ENCODE measurements at places on chromosomes 12 and 14.
A peak's percentile ranks its signal among the peaks of the same experiment; 100 is the strongest.

DNA sequence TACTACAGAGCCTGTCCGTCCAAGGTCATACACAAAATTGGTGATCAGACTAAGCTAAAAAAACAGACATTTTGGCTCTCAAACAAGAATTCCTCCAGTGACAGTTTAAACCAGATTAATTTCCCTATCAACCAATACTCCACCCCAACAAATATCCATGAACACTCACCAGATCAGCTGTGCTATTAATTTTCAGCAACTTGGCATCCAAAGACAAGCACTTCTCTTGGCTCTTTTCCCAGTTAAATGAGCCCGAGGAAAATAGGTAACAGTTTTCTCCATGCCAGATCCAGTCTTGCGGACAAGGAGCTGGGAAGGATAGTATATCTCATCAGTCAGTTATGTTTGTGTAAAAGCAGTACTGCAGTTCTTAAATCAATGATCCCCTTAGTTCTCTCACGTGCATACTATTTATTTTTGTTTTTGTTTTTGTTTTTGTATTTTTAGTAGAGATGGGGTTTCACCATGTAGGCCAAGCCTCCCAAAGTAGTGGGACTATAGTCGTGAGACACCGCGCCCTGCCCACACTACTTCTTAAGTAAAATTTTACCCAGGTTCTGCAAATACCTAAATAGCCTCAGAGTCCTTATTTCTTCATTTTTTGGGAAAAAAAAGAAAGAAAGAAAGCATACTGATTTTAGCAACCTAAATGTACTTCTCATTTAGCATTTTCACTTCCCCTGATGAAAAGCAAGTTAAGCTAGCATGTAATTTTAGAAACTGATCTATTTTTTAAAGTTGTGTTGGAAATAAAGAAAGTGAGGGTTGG, 11.1 kb downstream of the OLR1 start:
- DNase-seq, result peak; percentile 25

DNA sequence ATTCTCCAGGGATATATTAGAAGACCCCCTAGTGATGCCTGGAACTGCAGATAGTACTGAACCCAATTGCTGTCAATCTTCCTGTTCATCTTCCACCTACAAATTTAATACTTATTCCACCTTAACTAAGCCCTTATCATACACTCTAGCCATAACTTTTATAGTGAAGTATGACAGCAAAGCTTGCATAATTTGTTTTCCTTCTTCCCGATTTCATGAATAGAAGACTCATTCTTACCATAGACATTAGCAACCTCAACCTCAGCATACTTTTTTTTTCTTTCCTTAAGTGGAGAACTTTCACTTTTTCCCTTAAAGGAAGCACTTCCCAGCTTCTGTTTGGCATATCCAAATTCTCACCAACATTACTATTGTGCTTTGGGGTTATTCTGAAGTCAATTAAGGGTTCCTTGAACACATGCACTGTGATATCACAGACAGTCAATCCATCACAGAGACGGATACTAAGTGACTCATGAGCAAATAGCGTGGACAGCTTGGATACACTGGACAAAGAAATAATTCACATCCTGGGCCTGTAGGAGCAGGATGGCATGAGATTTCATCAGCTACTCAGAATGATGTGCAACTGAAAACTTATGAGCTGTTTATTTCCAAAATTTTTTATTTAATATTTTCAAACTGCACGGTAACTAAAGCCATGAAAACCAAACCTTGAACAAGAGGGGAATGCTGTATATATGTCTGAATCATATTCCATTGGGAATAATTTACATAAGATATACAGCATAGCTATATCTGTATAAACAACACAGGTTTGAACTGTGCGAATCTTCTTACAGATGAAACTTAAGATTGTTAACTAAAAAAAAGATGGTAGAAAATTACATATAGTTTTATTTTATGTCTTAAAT, 63.9 kb downstream of the SYT1 start:
- DNase-seq, result peak; percentile 93

- peak; percentile 92 for DNase-seq
Measured at GRCh38 chr12:58425481-58426392, 484.4 kb downstream of the ATP23 start.

- no peak for DNase-seq
Measured at GRCh38 chr12:29395356-29395755, 14.4 kb upstream of the ERGIC2 start.

DNA sequence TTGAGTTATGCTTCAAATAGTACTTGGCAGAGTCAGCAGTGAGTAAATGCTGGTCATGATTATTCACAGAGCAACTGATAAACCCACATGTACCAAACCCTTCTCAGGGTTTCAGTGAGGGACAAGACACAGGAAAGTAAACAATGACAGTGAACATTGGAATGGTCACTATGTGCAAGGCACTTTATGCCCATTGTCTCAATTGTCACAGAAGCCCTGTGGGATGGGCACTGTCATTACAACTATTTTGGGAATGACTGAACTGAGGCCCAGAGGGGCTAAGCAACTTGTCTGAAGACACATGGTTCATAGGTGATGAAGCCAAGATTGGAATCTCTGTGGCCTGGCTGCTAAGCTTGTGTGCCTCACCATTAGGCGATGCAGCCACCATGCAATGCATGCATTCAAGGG, 238.5 kb downstream of the RBM19 start:
- DNase-seq, result peak; percentile 8

DNA sequence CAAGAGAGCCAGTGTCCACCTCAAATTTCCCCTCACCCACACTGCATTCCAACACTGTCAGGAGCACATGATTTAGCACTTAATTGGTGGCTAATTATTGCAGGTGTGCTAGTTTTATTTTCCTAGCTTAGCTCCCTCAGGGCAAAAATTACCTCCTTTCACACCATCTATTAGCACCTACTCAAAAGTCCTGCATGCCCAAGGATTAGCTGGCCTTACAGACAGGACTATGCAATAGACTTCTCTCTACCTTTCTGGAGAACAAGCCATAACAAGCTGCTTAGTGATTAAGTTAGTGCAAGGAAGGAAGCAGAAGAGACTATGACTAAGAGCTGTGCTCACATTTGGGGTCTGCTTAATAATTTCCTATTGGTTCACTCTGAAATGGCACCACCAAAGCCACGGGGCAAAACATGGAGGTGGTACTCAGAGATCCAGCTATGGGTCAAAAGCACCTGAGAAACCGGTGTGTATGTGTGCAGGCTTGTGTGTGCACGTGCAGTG, 69.5 kb downstream of the STON2 start:
- no peak for DNase-seq

- DNase-seq, result no peak
Measured at GRCh38 chr12:22733756-22734155, 108.8 kb downstream of the ETNK1 start.

DNA sequence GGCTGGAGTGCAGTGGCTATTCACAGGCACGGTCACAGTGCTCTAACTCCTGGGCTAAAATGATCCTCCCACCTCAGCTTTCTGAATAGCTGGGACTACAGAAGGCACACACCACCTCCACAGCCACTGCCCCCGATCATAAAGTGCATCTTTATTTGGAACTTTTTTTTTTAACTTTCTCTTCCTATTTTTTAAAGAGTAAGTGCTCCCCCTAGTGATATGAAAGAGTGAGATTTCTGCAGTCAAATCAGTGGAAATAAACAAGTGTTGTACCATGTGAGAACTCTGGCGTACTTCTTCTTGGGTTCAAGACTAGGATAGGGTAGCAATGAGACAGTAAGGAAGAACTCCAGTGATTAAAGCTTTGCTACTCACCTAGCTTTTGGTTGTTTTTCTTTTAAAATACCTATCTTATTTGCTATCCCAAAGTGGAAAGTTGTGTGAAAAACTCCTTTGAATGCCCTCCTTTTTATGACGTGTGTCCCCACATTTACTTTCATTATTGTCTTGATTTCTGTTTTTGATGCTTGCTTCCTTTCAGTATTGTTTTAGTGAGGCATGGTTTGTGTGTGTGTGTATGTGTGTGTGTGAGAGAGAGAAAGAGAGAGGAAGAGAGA, 6.6 kb downstream of the PPP4R4 start:
- DNase-seq, result peak; percentile 45

DNA sequence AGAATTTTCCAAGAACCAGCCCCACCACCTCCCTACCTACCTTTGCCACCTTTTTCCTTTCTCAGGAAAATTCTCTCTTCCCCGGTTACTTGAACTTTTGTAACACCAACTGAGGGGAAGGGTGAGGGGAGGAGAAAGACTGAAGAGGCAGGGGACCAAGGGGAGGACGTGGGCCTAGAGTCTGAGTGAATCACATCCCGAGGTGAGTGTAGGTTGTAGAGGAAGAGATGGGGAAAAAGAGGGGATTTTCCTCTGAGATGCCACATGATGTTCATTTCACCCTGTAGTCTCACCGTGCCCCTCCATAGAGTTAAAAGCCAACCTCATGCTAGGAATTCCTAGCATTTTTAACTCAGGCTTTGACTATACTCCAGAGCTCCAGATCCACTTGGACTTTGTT, 311.8 kb downstream of the RPAP3 start:
- peak; percentile 28 for DNase-seq

- DNase-seq, result peak; percentile 53
Measured at GRCh38 chr14:89429199-89430181, 12.5 kb upstream of the FOXN3 start.

DNA sequence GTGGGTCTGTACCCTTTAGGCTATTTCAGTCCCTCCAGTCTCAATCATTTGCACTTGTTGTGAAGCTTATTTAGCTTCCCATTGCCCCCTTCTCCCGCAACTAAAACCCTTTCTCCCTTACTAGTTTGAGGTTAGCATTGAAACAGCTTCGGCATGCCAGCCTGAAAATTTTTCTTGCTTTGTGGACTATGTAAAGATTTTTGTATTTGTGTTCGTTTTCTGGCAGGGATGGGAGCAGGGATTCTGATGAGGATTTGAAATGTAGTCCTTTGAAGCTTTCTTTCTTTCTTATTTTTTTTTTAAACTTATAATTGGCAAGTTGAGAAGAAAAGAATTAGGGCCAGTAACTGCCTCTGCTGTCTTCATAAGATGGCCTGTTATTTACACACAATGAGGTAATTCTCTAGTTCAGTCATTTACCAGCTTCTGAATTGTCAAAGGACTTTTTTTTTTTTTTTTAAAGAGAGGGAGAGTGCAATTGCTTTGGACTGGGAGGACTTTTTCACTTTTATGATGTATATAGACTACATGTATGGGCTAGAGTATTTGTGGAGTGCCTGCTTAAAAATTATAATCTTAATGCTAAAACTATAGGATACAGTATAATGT, 29.0 kb downstream of the PALS1 start:
- DNase-seq, result no peak

GRCh38 chr12:106766393-106766826, 8.1 kb upstream of the RIC8B start:
- no peak for DNase-seq

DNA sequence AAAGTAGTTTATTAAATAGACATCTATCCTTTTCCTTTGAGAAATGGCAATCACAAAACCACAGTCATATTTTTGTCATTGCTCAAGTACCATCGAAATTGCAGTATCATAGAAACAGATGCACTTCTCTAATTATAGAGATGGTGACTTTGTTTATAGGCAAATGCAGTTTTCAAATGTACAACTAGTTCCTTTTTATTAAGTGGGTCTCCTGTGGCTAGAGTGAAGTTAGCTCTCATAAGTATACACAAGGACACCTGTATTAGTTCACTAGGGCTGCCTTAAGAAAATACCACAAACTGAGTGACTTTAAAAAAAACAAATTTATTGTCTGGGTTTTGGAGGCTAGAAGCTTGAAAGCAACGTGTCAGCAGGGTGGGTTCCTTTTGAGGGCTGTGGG, 62.8 kb downstream of the OTOGL start:
- no peak for DNase-seq

DNA sequence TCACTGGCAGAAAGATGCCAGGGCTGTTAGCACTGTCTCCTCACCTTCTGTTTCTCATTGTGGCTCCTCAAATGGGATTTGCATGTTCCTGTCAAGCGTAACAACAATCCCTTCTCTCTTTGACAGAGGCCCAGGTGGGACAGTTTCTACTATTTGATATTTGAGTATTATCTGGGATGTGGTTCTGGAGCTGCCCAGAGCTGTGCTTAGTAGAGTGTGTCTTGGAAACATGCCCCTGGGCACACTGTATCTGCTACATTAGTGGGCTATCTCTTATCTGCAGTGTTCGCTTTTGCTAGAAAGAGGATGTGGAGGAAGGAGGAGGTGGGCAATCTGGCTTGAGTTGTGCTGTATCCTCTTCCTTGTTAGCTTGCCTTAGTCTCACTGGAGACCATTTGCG, 3.8 kb upstream of the ACADS start:
- DNase-seq, result no peak

- peak; percentile 95 for DNase-seq
Measured at GRCh38 chr12:6613015-6613775, 6.0 kb upstream of the CHD4 start.

DNA sequence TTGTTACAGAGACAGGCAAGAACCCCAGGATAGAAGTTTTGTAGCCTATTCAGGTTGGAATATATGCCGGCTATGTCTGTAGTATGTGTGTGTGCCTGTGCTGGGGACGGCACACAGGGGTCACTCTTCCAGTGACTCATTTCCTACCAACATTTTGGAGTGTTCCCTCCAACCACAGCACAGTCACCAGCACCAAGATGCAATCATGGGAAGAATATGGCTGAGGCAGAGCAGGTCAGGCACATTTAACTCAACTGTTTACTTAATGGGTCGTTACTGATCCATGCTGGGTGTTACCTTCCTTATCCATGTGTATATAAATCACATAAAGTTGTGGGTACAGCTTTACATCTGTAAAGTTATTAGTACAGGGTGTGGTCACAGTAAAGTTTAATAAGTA, 178.3 kb downstream of the PRKD1 start:
- DNase-seq, result peak; percentile 38

DNA sequence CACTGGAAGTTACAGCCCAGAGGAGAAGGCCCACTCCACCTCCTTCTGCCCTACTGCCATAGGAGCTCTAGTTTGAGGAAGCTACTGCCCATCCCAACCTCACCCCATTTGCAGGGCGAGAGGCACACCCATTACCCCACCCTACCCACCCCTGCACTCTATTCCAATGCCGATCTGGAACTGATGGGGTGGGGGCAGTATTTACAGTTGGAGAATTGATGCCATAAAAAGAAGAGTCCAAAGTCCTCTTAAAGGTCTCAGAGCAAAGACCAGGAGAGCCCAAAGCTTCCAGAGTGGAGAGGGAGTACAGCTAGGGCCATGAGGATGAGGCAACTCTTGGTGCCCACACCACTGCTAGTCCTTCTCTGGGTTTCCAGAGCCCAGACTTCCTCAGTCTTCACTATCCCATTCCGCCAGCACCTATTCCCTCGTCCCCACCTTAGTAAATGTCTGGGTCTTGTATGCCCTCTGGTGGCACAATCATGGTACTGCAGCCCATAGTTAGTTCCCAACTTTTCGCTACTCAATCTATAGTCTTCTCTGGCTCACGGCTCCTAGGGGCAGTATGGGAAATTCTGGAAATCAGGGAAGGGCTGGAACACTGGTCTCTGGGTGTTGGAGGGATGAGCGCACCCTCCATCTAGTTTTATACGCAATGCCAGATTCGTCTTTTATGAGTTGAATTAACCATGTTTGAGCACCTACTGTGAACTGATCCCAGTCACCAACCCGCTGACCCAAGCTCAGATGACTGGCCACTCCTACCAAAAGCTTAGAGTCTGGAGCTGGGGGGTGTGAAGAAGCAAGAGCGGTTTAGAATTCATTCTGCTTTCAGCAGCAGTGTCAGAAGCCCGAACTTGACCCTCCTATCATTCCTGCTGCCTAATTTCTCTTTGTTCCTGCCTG, 6.9 kb upstream of the ADCY6 start:
- DNase-seq, result peak; percentile 78
